Activated naive CD8-positive, alpha-beta T cell treated with anti-CD3 and anti-CD28 coated beads for 36 hours (primary cell): ENCODE measurements at places on chromosomes 6 and 20. TPM values are rescaled to one million over a fixed set of nuclear protein-coding genes. Genes with fewer than 3 reads are reported as not detected.

The KIF6 gene
- total RNA-seq, result 0.96 TPM

The SCGN gene
- not detected for total RNA-seq

The TGM2 gene
- not detected for total RNA-seq

The SMPDL3A gene
- total RNA-seq, result 0.30 TPM

The SNAP91 gene
- not detected for total RNA-seq

The NEURL2 gene
- total RNA-seq, result 2.5 TPM

The CBLN4 gene
- total RNA-seq, result not detected

The CRIP3 gene
- 1.4 TPM for total RNA-seq

The RAD21L1 gene
- total RNA-seq, result not detected

DNA sequence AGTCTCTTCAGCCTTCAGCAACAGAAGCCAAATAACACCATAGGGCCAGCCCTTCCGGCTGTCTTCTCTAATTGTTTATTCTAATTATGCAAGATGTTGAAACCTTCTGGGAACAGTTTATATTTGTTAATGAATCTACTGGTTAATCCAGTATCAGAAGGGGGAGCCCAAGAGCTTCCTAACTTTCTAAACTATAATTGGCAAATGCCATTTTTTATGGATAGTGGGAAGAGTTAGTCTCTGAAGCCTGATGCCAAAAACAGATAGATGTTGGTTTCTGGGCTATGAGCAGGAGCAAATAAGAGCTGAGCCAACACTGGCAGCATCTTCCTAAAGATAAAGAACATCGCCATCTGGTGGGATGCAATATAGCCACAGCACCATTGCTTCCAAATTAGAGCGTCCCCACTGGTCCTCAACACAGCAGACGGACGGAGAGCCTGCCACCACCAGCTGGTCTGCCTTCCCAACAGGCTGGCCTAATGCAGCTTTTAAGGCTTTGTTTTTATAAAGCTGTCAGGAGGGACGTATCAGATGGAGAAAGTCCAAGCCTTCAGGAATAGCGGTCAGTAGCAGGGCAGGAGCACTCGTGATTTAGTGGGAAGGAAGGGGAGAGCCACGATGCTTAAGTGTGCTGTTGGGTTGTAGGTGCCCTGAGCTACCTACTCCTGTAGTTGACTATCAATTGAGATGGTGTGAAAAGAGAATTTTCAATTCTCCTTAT, 118.8 kb downstream of the RALGAPA2 start:
- peaks cover 9% of the 10 kb centered on the region for H3K36me3 ChIP-seq
- no peaks in the 10 kb centered on the region for H3K4me1 ChIP-seq
- H3K27ac ChIP-seq, result no peak overlapping the region
- H3K4me3 ChIP-seq, result no peak overlapping the region

GRCh38 chr20:13900496-13900895, 89.9 kb downstream of the SEL1L2 start:
- no peaks in the 10 kb centered on the region for H3K4me1 ChIP-seq
- no peak overlapping the region for H3K27ac ChIP-seq
- H3K27me3 ChIP-seq, result no peaks in the 10 kb centered on the region
- DNase-seq, result no peak
- H3K36me3 ChIP-seq, result no peaks in the 10 kb centered on the region

- no peak overlapping the region for H3K4me3 ChIP-seq
- no peaks in the 10 kb centered on the region for H3K4me1 ChIP-seq
- H3K36me3 ChIP-seq, result no peaks in the 10 kb centered on the region
- no peak overlapping the region for H3K27ac ChIP-seq
Measured at GRCh38 chr20:24546232-24546892, 76.9 kb downstream of the SYNDIG1 start.

DNA sequence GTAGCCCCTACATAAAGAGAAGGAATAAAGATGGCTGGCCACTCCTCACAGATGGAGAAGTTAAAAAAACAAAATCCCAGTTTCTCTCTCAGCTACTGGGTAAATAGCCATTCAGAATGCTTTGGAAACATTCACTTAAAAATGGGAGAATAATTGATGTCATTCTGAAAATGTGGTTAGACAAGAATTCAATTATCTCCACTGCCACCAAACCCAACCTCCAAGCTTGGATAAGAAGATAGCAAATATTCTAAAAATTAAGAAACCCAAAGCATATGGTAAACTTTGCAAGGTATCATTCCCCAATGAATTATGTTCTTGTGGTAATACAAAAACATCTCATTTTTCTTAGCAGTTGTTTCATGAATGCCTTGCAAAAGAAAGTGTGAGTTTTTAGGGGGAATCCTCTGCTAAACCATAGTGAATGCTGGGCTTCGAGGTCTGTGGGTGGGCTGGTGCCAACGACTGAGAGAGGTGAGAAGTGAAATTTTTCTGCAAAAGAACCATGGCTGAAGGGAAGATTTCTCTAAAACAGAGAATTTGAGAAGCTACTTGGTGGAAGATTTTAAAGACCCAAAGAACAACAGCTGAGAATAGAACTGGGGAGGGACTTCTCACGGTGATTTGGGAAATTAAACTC, 497.9 kb upstream of the JARID2 start:
- H3K27ac ChIP-seq, result peak overlapping the region; percentile 88
- H3K36me3 ChIP-seq, result peaks cover 16% of the 10 kb centered on the region
- H3K27me3 ChIP-seq, result no peaks in the 10 kb centered on the region
- H3K4me1 ChIP-seq, result peaks cover 40% of the 10 kb centered on the region

- peak overlapping the region; percentile 87 for H3K27ac ChIP-seq
- peaks cover 51% of the 10 kb centered on the region for H3K4me1 ChIP-seq
- no peaks in the 10 kb centered on the region for H3K27me3 ChIP-seq
- H3K36me3 ChIP-seq, result peaks cover 7% of the 10 kb centered on the region
- DNase-seq, result peak; percentile 16
Measured at GRCh38 chr6:149031859-149032598, 285.2 kb downstream of the UST start.

- no peaks in the 10 kb centered on the region for H3K36me3 ChIP-seq
- no peak overlapping the region for H3K4me3 ChIP-seq
- DNase-seq, result no peak
Measured at GRCh38 chr6:17980329-17980728, 7.1 kb downstream of the KIF13A start.

DNA sequence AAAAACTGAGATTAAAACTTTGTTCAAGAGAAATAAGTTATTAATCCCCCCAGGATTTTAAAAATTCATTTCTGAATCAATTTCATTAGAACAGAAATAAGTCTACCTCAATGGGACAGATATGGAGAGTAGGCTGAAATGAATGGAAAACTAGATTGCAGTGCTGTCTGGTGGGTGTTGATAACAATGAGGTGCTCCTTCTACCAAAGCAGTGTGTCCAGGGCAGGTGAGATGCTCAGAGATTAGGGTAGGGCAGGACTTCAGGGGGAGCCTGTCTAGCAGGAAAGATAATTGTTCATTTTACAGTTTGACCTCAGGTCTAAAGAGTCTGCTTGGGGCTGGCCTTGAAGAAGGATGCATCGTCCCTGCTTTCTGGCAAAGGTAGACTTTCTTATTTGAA, 38.0 kb upstream of the MYLIP start:
- H3K4me3 ChIP-seq, result no peak overlapping the region
- H3K27ac ChIP-seq, result no peak overlapping the region
- no peaks in the 10 kb centered on the region for H3K36me3 ChIP-seq
- no peak for DNase-seq
- H3K27me3 ChIP-seq, result peaks cover 6% of the 10 kb centered on the region
- H3K4me1 ChIP-seq, result peaks cover 4% of the 10 kb centered on the region

DNA sequence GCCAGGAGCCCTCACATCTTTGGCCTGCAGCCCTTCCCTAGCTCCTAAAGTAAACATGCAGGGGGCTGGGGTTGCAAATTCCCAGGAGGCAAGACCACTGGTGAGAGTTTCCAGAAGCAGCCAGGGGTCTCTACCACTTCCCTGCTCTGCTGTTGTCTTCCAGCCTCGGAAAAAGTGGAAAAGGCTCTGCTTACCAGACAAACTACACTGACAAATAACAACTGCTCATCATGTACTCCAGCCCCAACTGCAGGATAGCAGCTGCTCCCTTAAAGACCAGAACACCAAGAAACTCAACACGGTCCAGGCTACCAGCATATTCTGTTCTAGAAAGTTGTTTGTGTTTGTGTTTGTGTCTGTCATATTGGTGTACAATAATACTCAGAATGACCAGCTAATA, 187.5 kb upstream of the MARCKS start:
- no peaks in the 10 kb centered on the region for H3K36me3 ChIP-seq
- peaks cover 11% of the 10 kb centered on the region for H3K27me3 ChIP-seq
- no peak overlapping the region for H3K4me3 ChIP-seq
- no peak for DNase-seq
- no peaks in the 10 kb centered on the region for H3K4me1 ChIP-seq

DNA sequence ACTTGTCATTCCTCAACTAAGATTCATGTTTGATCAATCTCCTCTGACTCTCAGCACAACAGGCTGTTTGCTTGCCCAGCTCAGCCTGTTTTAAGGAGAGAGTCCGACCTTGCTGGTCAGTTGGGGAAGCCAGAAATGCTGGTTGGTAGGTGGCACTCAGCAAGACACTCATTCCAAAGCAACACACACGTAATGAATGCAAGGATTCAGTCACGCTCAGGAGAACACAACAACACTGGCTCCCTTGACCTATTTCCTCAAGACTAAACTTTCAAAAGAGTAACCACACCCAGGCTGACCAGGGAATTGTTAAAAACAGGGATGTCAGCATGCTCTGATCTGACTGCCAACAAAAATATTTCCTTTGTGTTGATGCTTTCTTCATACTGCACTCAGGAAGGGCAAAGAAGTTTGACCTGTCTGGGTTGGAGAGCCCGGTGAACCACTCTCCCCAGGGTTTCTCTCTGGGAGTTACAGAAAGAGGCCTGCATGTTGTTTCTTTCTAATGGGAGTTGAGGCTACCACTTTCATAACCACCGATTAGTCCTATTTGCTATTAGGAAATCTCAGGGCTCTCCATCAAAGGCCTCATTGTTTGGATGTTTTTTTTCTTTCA, 25.6 kb upstream of the PREP start:
- no peak for DNase-seq
- H3K27me3 ChIP-seq, result peaks cover 4% of the 10 kb centered on the region
- H3K4me3 ChIP-seq, result no peak overlapping the region

DNA sequence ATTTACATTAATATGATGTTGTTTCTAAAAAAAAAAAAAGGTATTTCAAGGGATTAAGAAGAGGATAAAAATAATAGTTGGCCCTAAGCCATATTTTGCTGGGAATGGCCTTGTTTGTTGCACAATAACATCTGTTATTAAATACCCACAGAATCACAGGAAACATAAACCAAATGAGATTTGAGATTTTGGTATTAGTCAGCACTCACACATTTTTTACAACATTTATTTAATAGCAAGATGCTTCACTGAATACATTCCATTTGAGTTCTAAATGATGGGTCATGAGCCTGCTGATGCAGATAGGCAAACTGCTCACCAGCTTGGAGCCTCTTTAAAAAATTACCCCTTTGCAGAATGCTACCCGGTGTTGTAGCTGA, 92.9 kb upstream of the ENPP5 start:
- no peaks in the 10 kb centered on the region for H3K27me3 ChIP-seq
- no peak for DNase-seq
- no peaks in the 10 kb centered on the region for H3K4me1 ChIP-seq
- no peaks in the 10 kb centered on the region for H3K36me3 ChIP-seq
- H3K4me3 ChIP-seq, result no peak overlapping the region

DNA sequence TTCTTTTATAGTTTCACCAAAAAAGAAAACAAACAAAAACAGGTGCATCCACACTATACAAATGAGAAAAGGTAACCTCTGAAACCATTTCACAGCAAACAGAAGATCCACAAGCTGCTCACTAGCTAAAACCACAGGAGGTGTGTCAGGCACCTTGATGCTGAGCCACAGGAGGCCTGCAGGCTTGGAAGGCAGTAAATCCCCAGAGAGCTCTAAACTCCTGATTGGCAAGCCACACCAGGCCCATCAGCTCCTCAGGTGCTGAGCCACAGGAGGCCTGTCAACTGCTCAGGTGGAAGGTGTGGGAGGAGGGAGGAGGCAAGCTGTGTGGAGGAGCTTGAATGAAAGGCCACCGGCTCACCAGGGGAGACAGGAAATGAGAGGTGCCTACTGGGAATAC, 273.0 kb downstream of the PKHD1 start:
- H3K27ac ChIP-seq, result no peak overlapping the region
- no peak overlapping the region for H3K4me3 ChIP-seq
- no peak for DNase-seq
- no peaks in the 10 kb centered on the region for H3K36me3 ChIP-seq
- no peaks in the 10 kb centered on the region for H3K4me1 ChIP-seq
- peaks cover 3% of the 10 kb centered on the region for H3K27me3 ChIP-seq

GRCh38 chr6:25403150-25403549, 124.0 kb downstream of the CARMIL1 start:
- peaks cover 23% of the 10 kb centered on the region for H3K4me1 ChIP-seq
- H3K36me3 ChIP-seq, result peaks cover 5% of the 10 kb centered on the region
- H3K27me3 ChIP-seq, result no peaks in the 10 kb centered on the region
- H3K4me3 ChIP-seq, result no peak overlapping the region

GRCh38 chr20:56831795-56832194, 202.7 kb downstream of the TFAP2C start:
- peaks cover 39% of the 10 kb centered on the region for H3K27me3 ChIP-seq
- H3K4me3 ChIP-seq, result no peak overlapping the region
- DNase-seq, result no peak
- H3K36me3 ChIP-seq, result no peaks in the 10 kb centered on the region

DNA sequence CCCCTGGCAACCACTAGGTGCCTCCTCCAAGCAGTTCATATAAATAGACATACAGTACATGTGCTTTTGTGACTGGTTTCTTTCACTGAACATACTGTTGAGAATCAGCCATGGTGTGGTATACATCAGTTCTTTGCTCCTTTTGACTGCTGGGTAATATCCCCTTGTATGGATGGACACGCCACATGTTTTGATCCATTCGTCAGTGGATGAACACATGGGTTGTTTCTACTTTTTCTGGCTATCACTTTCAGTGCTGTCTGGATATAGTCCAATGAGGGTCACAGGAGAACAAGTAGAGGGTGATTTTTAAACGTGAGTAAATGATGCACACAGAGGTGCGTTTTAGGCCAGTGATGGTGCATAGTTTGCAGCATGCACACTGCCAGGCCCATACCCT, 183.9 kb downstream of the FOXA2 start:
- H3K27me3 ChIP-seq, result peaks cover 25% of the 10 kb centered on the region
- no peaks in the 10 kb centered on the region for H3K4me1 ChIP-seq
- no peaks in the 10 kb centered on the region for H3K36me3 ChIP-seq

DNA sequence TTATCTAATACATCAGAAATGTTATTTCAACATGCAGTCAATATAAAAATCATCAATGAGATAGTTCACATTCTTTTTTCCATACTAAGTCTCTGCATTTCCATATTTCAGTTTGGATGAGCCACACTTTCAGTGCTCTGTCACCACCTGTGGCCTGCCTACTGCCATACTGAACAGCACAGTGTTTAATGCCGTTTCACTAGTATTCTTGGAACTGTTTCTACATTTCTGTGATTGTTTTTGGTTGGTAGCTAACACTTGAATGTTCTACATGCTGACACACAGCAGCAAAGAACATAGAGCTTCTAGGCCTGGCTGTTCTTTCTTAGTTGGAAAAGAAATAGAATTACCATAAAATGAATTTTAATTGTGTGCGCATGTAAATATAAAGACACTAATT, 61.4 kb upstream of the KIF25 start:
- H3K4me3 ChIP-seq, result no peak overlapping the region
- peaks cover 13% of the 10 kb centered on the region for H3K27me3 ChIP-seq
- H3K4me1 ChIP-seq, result no peaks in the 10 kb centered on the region
- H3K27ac ChIP-seq, result no peak overlapping the region
- DNase-seq, result no peak

GRCh38 chr6:75202676-75203131, 3.1 kb downstream of the COL12A1 start:
- H3K27ac ChIP-seq, result no peak overlapping the region
- no peaks in the 10 kb centered on the region for H3K36me3 ChIP-seq
- DNase-seq, result no peak
- peaks cover 82% of the 10 kb centered on the region for H3K27me3 ChIP-seq

- no peak for DNase-seq
- H3K27me3 ChIP-seq, result no peaks in the 10 kb centered on the region
- no peak overlapping the region for H3K27ac ChIP-seq
Measured at GRCh38 chr6:98295515-98296175, 538.7 kb upstream of the POU3F2 start.
